ENCODE measurements at places on chromosomes 4 and X.
A peak's percentile ranks its signal among the peaks of the same experiment; 100 is the strongest.

DNA sequence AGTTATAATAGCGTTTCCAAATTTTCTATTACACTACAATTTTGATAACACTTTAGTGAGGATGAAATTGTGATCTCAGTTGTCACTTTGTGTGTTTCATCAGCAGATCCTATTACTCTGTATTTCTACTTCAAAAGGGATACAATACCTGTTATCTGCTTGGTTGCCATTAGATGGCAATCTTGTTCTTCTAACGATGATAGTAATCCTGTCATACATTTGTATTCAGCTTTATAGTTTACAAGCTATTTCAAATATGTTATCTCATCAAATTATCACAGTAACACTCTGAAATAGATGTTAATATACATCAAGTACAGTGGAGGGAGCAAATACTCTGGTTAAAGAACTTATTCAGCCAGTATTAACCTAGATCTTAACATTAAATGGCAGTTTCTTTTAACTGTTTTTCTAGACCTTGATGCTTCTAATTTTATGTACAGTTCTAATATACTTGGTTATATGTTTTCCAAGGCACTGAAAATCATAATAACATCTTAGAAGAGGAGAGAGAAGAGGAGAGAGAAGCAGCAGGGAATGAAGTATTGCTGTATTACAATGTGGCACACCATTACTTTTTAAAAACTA is 292.0 kb downstream of the CCSER1 start:
- peak; percentile 2 for DNase-seq

DNA sequence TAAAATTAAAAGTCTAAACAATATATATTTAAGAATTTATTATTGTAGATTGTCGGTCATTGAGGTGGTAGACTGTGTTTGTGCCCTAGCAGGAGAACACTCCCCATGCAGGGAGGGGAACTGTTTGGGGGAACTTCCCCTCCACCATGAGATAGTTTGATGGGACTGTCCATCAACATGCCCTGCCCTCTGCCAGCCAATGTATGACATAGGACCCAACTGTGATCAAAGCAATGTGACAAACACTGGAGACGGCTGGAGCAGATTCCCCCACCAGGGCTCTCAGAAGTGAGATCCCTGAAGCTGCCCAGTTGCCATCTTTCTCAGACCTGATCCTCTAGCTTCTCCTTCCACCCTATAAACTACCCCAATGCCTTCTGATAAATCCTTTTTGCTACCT is 44.9 kb downstream of the SH3KBP1 start:
- peak; percentile 2 for DNase-seq

DNA sequence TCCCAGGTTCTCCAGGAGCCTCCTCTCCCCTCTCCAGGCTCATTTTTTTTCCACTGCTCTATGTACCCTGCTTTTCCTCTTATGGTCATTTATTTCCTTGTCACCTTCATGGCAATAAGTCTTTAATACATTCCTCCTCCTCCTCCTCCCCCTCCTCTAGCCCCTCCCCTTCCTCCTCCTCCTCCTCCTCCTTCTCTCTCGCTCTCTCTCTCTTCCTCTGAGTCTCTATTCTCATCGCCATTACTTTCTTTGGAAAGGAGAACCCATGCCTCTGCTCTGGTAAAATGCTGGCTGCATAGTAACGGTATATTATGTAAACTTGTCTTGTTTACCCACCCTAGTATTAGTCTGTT is 35.7 kb downstream of the ARHGAP24 start:
- no peak for DNase-seq

DNA sequence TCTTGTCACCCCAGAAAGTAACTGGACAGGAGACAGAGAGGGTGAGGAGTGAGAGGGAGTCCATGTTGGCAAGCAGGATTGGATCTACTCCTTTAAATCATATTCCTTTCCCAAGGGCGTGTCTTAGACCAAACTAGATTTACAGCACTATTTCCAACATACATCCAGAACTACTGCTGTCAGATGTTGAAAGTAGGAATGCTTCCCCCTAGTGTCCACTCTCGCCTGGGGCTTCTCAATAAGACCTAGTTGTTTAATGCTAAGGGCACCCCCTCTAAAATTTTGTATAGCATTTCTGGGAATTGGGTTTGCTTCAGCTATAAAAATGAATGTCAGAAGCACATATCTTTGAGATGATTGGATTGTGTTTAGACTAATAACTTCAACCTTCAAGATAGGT is 13.3 kb downstream of the OFD1 start:
- peak; percentile 66 for DNase-seq

- no peak for DNase-seq
Measured at GRCh38 chrX:130413415-130413814, 11.6 kb downstream of the RBMX2 start.

- DNase-seq, result no peak
Measured at GRCh38 chrX:68254738-68255645, 178.3 kb downstream of the OPHN1 start.

GRCh38 chrX:133598601-133599335 is 183.5 kb upstream of the GPC4 start:
- DNase-seq, result no peak

DNA sequence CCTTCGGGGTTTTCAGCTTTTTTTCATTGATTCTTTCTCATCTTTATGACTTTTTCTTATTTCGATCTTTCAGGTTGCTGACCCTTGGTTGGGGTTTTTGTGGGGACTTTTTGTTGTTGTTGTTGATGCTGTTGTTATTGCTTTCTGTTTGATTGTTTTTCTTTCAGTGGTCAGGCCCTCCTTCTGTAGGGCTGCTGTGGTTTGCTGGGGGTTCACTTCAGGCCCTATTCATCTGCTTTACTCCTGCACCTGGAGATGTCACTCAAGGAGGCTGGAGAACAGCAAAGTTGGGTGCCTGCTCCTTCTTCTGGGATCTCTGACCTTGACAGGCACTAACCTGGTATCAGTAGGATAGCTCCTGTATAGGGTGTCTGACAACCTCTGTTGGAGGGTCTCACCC is 39.9 kb upstream of the PCDH18 start:
- no peak for DNase-seq

DNA sequence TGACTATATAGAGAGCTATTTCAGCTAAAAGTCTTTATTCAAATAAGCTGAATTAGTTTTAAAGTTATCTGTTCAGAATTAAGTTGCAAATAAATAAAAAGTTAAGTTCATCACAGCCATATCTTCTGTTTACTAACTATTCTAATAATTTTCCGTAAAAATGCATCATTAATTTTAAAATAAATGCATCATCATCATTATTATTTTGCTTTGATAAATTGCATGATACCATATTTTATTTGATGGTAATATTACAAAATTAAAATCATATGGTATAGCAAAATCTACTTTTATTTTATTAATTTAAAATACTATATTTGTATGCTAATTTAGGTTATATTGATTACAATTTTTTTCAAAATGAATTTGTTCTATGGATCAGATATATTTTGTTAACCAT is 357.3 kb upstream of the NDST4 start:
- no peak for DNase-seq

GRCh38 chr4:52869196-52869595 is 7.1 kb downstream of the RASL11B start:
- DNase-seq, result no peak

GRCh38 chr4:141497627-141498026 is 138.8 kb upstream of the IL15 start:
- DNase-seq, result no peak

DNA sequence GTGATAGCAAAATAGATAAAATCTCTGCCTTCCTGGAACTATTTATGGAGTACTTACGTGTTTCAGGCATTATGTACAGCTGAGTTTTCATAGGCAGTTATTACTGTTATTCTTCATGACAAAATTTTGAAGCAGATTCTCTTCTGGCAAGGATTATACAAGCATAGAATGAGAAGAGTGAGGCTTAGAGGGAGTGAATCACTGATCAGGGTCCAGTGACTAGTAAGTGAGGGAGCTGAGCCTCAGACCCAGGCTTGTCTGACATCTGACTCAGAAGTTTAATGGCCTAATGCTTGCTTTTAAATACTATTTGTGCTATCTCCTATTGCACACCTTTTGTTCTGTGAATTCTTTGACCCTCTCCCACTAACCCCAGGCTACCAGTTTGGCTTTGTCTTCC is 110.6 kb downstream of the DTHD1 start:
- DNase-seq, result no peak

- DNase-seq, result no peak
Measured at GRCh38 chr4:106766519-106766918, 269.6 kb downstream of the DKK2 start.

DNA sequence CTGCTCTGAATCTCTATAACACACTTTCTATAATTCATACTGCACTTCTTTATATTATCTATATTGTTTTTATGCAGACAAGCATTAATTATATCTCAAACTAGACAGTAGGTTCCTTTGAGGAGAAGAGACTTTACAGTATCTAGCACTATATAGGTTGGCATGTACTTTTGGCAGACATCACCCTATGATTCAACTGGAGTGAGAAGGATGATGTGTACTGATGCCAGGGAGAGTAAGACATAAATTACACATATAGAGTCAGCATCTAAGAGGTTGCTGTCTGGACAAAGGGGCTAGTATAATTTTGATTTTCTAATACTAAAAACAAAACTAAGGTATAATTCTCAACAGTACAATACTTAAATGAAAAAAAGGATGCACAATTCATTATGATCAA is 5.1 kb upstream of the RBM41 start:
- no peak for DNase-seq

DNA sequence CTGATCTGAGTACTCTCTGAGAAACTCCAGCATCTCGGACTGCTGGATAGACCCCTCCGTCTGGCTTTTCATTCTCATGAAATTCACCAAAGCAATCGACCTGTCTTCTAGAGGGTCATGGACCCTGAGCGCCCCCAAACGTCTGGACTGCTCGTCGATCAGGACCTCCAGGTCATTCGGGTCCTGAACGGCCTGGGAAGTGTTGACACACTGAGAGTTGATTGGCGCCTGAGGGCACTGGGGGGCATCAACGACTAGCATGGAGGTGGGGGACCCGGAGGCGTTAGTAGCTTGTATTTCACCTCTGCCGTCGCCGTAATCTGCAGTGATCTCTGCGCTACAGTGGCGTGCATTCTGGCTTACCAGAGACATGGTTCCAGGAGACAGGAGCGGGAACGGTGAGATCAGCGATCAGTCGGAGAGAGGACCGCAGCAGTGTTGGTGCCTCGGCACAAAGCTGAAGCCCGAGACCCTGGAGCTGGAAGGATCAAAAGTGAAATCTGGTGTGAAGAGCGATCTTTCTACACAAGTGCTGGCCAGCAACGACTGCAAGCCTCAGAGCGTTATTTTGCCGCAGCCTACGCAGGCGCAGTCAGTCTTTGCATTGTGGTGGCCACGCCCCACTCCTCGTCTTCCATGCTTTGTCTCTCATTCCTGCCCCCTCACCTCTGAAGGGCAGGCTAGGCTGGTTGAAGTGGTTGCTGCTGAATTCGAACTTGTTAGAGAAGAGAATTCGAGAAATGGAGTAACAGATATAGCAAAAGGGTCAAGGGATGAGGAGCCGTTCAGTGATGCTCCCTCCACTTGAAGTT is at the start of gene MAGEE2:
Gene MAGEE2, minus strand, starts transcription at position 575 of the 812 bp plus-strand sequence. Its CDS starts 203 bp downstream, at position 372.
- DNase-seq, result no peak

DNA sequence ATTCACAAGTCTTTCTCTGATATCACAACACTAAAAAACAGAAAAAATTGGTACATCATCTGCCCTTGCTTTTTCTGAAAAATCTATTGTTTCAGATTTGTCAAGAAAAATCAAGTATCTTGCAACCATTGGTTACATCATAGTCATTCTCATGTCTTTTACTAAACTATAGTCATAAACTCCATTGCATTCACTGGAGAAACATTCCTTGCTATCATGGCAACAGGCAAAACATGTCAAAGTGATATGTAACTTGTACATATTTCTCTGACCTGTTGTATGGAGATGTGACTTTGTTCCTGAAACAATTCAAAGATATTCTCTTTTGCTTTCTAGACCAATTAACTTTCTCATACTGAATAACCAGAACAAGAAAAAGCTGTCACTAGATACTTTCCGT is 121.9 kb upstream of the ANK2 start:
- no peak for DNase-seq

DNA sequence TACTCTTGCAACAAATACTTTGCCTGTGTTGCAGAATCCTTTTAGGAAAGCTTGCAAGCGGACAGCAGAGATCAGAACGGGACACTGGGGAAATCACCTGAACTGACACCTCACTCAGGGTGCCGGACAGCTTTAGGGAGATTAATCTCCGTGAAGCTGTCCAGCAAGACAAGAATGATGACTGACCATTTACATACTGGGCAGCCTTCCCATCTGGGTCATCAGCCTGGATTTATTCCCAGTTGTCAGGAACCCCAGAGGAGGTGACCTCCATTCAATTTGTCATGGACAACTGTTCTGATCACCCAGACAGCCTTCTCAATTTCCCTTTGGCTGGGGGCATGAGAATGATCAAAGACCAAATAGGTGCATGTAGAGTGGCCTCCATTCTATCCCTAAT is 93.0 kb upstream of the EGFL6 start:
- no peak for DNase-seq

GRCh38 chr4:136281889-136282288 is 1250.4 kb downstream of the PCDH18 start:
- DNase-seq, result no peak
